ENCODE measurements at places on chromosomes 7 and 10. TPM values are rescaled to one million over a fixed set of nuclear protein-coding genes. Genes with fewer than 3 reads are reported as not detected.

DNA sequence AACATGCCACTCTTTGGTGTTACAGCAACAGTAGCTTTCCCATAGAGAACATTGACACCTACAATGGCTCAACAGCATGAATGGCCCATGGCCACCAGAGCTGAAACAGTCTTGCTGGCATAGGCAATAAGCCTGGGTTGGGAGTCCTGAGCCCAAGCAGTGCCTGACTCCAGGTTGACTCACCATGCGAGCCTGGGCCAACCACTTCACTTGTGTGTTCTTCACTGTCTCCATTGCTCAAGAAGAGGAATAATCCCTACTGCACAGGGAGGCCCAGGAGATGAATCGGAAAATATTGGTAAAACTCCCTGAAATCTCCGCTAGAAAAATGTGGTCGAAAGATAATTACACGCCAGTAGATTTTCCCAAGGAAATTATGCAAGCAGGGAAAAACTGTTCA lies 89.2 kb upstream of the INHBA start:
- no peak for DNase-seq

- DNase-seq = no peak
Measured at GRCh38 chr10:14625192-14625631, 149.5 kb downstream of the FAM107B start.

DNA sequence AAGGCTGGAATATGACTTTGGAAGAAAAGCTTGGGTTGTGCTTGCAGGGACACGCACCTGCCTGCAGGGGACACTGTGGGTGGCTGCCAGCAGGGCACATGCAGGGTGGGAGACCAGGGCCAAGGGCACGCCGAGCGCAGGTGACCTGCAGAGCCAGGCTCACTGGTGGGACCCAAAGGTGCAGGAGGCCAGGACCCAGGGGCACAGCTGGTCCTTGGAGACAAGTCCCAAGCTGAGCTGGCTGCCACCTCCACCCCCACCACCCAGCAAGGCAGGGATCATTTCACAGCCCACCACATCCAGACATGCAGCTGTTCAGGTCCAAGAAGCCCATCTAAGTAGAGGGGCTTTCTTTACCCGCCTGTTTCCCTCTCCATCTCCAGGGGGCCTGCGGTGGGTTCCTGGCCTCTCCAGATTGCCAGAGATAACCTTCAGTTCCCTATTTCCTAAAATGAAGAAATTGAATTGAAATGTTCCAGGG lies 13.8 kb upstream of the CLIP2 start:
- DNase-seq = no peak

DNA sequence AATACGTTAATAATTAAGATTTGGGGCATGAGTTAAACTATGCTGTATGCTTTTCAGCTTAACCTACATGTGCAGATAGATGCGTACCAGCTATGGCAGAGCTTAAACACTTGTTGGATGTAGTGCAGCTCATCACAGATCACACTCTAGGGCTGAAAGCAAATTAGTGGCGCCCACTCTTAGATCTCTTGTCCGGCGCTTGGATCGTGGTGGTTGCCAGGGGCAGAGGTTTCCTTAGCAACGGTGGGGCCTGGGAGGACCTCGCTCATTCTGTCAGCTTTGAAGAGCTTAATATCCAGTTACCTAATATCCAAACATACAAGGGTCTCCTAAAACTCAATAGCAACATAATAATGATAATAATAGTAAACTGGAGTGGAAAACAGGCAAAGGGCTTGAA lies 548.2 kb upstream of the PFKP start:
- DNase-seq = no peak

GRCh38 chr7:128986609-128987008 lies 48.9 kb downstream of the IRF5 start:
- DNase-seq = no peak

- no peak for DNase-seq
Measured at GRCh38 chr7:3301449-3301731, 338 bp downstream of the SDK1 start.

- DNase-seq = no peak
Measured at GRCh38 chr10:30939643-30940251, 91.9 kb downstream of the ZNF438 start.

- no peak for DNase-seq
Measured at GRCh38 chr7:29377718-29378117, 183.1 kb downstream of the CHN2 start.

GRCh38 chr10:125012851-125013528 lies 71.1 kb downstream of the ZRANB1 start:
- no peak for DNase-seq

- no peak for DNase-seq
Measured at GRCh38 chr7:11829954-11830353, 2.0 kb downstream of the THSD7A start.

GRCh38 chr10:62545160-62546066 lies 171.2 kb downstream of the ZNF365 start:
- DNase-seq = no peak

- no peak for DNase-seq
Measured at GRCh38 chr7:45359776-45360175, 202.2 kb downstream of the RAMP3 start.

- DNase-seq = no peak
Measured at GRCh38 chr10:77455561-77455960, 182.0 kb downstream of the KCNMA1 start.

GRCh38 chr10:99339077-99339476 lies 9.9 kb downstream of the CNNM1 start:
- DNase-seq = no peak

DNA sequence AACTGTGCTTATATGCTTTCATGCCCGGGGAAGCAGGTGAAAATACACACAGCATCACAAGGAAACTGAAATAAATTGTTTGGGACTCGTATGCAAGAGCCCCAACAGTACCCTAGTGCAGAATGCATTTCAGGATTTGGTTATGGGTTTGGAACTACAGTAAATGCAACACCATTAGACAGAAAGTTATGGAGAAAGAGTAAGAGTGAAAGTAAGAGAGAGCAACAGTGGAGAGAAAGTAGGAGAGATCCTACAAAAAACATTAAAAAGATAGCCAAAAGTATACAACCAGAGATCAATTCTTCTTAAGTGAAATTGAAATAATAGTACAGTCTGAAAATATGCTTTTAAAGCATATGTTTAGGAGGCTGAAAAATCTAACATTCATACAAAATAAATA lies 231.1 kb downstream of the TFEC start:
- DNase-seq = no peak

- DNase-seq = no peak
Measured at GRCh38 chr7:140230861-140231770, 54.3 kb upstream of the KDM7A start.

DNA sequence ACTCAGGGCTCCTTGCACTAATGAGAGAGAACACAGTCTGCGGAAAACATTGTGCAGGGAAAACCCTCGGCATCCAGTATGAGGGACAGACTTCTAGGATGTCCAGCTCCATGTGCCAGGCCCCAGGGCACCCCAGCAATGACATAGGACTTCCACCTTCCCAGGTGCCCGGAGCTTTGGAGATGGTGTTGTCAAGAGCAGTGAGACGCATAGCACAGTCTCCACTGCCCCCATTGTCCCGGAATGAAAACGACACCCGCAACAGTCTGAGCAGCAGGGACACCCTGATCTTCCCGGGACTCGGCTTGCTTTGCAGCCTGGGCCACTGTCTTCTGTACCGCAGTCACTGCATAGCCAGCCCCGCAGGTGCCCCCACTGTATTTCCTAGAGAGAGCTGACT lies 339.2 kb upstream of the ADARB2 start:
- DNase-seq = no peak

DNA sequence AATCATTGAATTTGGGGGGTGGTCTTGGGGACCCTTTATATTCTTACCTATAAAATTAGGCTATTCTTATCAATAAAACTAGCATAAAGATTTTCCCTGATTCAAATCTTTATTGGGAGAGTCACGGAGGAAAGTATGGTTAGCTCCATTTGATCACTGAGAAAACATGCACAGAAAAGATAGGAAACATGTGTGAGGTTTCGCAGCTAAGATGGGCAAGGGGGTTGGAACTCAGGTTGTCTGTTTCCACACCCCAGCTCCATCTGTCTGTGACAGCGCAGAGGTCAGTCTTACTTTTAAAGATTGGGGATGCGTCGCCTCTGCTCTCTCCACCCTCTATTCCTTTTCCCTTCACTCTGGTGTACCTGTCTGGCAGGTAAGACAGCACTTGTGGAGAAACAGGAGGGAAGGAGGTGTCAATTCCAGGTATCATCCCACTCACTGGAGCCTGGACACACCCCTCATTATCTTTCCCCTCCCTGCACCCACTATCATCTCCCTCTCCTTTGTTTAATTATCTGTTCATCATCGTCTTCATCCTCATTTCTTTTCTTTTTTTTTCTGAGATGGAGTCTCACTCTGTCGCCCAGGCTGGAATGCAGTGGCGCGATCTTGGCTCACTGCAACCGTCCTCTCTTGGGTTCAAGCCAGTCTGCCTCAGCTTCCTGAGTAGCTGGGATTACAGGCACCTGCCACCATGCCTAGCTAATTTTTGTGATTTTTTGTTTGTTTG lies 2.4 kb upstream of the DENND10 start:
- no peak for DNase-seq

DNA sequence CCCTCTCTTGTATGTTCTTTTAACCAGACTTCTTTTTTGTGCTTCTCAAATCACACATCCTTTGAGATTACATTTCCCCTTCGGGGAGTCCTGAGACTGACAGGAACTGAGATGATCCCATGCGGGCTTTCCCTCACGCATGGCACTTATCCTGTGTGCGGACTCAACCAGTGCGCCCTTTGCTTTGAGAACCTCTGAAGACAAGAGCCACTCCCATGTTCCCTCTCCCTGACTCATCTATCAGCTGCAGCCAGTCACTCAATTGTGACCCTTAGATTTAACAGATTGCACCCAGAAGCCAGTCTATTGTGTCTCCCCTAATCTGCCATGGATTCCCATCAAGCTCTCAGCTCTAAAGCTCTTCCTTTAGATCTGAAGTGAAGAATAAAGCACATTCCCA lies 353.9 kb upstream of the MEOX2 start:
- DNase-seq = no peak

DNA sequence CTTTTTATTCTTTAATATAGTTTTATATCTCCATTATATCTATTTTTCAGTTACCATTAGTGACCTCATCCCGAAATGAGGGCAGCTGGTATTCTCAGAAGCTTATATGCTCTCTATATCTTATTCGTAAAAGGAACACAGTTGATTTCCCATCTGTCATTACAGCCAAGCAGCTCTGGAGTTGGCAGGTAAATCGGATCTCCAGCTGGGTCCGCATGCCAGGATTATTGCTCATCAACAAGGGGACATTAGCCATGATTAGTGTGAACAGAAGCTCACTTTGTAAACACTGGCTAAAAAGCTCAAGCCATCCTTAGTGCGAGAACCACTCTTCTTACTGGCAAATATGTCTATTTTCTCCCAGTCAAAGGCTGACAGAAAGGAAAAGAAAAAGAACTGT lies 180.3 kb downstream of the NPSR1 start:
- no peak for DNase-seq

GRCh38 chr7:84913731-84914130 lies 273.1 kb downstream of the SEMA3D start:
- peak; percentile 11 for DNase-seq

DNA sequence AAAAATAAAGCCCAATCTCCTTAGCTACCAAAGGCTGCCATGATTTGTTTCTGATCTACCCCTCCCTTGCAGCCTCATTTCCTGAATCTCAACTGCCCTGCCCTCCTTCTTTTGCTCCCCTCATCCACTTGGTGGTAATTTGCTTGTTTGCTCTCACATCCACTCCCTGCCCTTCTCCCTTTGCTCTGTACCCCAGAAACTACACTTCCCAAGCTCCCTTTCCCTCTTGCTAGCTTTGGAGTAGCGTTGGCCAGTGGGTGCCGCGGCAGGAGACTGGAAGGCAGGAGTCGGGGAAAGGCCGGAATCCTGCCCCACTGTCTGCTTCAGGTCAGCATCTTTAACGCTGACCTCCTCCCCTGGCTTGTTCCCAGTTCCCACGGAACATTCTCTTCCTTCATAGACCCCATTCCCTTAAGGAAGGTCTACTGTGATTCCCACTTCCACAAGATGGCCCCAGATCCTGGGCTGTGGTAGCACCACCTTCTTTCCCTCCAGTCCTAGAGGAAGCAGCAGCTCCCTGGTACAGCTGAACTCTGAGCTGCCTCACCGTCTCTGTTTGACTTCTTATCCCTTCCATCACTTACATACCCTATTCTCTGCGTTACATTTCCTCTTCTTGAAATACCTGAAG lies 79.1 kb downstream of the PIK3CG start:
- no peak for DNase-seq

GRCh38 chr10:104120903-104121484 lies 977 bp upstream of the SFR1 start:
- DNase-seq = peak; percentile 79

DNA sequence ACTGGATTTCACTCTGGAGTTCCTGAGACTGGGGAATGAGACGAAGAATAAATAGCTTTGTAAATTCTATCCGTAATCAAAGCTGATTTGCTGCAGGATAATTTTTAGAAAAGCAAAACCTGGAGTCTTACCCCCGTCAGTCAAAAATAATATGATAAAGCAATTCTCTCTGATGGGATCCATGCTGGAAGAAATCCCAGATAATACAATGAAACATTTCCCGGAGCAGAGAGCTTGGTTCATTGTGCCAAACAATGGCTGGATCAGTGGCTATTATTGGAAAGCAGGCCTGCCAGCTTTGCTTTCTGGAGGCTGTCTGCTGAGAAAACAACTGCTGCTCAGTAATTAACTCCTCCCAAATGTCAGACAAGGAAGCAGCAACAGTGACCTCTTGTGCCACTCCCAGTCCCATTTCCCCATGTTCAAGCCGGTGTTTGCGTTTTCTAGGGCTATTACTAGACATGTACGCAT lies 609.4 kb upstream of the PCDH15 start:
- no peak for DNase-seq

DNA sequence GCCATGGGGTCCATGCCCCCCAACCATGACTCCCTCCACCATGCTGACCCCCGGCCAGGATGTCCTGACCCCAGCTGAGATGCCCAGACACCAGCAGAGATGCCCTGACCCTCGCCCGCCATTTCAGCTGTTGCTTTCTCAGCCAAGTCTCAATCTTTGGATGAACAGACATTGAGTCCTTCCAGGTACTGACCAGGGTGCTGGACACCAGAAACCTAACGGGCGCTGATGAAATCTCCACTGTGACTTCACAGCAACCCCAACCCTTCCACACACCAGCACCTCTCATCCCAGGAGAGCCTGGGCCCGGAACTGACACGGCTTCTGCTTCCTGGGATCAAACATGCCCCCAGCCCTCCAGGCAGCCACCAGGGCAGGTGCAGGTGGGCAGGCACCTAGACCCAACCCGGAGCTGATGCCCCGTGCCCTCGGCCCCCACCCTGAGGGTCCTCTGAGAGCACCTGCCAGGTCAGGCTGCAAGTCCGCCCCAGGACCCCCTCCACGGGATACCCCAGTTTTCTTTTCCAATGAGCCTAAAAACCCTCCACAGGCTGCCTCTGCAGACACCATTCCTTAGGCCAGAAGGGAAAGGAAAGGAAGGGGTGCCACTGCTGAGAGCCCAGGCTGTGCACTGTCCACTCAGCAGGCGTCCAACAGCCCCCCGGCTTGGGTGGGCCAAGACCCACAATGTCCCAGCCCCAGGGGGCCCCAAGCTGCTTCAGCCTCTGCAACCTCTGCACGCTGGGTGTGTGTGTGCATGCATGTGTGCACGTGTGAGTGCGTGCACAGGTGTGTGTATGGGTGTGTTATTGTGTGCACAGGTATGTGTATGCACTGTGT lies 43.4 kb upstream of the PDGFA start:
- no peak for DNase-seq

Gene MAT1A
- not detected for polyA plus RNA-seq

Gene CTAGE6
- polyA plus RNA-seq = 0.02 TPM

Gene LBX1
- polyA plus RNA-seq = not detected

Gene SPDYE9
- polyA plus RNA-seq = not detected

Gene TACC2
- 10.4 TPM for polyA plus RNA-seq

Gene PCGF5
- polyA plus RNA-seq = 18.9 TPM

Gene NFE2L3
- polyA plus RNA-seq = 2.6 TPM

Gene CLDN12
- polyA plus RNA-seq = 61.8 TPM
